ENCODE measurements at places on chromosomes 4 and X. TPM values are rescaled to one million over a fixed set of nuclear protein-coding genes. Genes with fewer than 3 reads are reported as not detected.

Gene GAGE12E
- not detected for total RNA-seq

Gene PF4V1
- not detected for total RNA-seq

Gene EVC2
- 0.69 TPM for total RNA-seq

Gene CDS1
- total RNA-seq: not detected

Measured in activated B cell treated with CpG ODN at 0.5 μM for 24 hours (primary cell).